Neural progenitor cell (in vitro differentiated cells): ENCODE measurements at places on chromosomes 5 and 9.

- DNase-seq = no peak
These were observed 86.0 kb upstream of the FSD1L start for GRCh38 chr9:105361873-105362272.

DNA sequence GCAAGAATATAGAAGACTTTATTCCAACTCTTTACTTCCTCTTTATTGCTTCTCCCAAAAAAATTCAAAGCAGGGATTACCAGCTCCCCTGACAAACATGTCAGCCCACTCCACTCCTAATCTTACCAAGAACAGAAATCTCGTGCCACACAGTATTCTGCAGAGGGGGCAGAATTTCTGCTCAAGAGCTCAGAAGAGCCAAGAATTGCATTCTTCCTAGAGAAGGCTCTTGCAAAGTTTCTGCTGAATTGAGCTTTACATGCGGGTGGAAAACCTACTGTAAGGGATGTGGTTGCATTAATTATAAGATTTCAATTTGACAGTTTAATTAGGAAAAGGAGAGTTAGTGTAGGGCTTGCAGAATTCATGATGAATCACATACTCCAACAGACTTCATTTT, 428.5 kb downstream of the CETN3 start:
- no peak for DNase-seq

DNA sequence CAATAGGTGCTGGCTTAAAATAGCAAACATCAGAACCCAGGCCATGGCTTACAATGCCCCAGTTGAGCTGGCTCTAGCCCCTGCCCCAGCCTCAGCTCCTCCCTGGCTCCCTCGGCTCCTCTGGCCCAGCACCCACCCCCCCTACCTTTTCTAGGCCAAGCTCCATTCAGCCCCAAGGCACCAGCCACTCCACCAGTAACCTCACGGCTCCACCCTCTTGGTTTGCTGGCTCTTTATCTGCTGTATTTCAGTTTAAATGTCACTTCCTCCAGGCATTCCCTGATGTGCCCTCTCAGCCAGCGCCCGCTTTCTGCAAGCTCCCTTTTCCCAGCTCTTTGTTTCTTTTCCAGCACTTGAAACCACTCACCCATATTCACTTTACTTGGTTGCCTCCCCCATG, 10.6 kb downstream of the C1QTNF2 start:
- DNase-seq = no peak

GRCh38 chr5:116522356-116523136, 52.1 kb downstream of the SEMA6A start:
- no peak for DNase-seq

DNA sequence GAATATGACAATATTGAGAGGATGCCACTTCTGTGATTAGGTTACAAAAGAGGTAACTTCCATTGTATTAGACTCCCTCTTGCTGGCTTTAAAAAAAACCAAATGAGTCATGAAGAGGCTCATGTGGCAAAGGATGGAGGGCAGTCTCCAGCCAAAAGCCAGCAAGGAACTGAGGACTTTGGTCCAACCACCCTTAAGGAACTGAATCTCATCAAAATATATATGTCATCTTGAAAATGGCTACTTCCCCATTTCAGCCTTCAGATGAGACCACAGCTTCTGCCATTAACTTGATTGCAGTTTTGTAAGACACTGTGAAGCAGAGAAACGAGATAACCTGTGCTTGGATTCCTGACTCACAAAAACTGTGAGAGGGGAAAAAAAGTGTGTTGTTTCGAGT, 15.5 kb upstream of the TRIM32 start:
- DNase-seq = no peak

GRCh38 chr5:120293796-120294195, 170.3 kb upstream of the PRR16 start:
- DNase-seq = no peak
